MG63 (cell line): ENCODE measurements at places on chromosomes 6 and 20.

- DNase-seq = no peak
Measured at GRCh38 chr6:2875359-2876191, 27.5 kb downstream of the SERPINB9 start.

- DNase-seq = peak; percentile 41
Measured at GRCh38 chr6:32415521-32416019, 8.6 kb upstream of the BTNL2 start.

GRCh38 chr20:57539889-57540288 is 14.9 kb upstream of the CTCFL start:
- no peak for DNase-seq

DNA sequence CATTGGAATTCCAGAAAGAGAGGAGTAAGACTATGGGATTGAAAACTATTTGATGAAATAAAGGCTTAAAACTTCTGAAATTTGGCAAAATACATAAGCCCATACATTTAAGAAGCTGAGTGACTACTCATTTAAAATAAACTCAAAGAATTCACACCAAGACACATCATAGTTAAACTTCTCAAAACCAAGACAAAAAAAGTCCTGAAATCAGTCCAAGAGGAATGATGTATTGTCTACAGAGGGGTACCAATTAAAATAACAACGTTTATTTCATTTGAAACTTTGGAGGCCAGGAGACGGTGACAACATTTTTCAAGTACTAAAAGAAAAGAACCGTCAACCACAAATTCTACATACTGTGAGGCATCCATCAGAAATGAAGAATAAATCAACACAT is 841.4 kb upstream of the MAP3K7 start:
- no peak for DNase-seq

- no peak for DNase-seq
Measured at GRCh38 chr20:17391127-17391771, 139.9 kb downstream of the BFSP1 start.

DNA sequence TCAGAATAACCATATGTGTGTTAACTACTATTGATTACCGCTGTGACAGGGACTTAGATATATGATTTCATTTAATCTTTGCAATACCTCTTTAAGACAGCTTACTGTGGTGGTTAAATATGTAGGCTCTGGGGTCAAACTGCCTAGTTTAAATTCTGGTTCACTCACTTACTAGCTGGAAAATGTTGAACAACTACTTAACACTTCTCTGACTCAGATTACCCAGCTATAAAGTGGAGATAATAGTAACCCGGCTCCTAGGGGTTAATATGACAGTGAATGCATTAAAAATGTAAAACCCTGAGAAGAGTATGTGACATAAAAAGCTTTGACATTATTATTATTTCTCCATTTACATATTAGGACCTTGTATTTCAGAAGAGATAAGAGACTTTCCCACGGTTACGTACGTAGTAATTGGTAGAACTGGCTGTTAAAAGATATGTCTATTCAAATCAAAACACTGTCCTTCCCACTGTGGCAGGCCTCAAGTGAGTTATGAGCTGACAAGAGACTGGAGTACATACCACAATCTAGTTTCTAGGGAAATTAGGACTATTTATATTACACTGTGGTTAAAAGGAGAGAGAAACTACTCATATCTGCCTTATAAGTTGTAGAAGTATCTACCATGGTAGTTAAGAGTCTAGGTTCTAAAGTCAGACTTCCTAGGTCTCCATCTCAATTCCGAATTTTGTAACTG is 4.4 kb upstream of the PLCB1 start:
- no peak for DNase-seq

DNA sequence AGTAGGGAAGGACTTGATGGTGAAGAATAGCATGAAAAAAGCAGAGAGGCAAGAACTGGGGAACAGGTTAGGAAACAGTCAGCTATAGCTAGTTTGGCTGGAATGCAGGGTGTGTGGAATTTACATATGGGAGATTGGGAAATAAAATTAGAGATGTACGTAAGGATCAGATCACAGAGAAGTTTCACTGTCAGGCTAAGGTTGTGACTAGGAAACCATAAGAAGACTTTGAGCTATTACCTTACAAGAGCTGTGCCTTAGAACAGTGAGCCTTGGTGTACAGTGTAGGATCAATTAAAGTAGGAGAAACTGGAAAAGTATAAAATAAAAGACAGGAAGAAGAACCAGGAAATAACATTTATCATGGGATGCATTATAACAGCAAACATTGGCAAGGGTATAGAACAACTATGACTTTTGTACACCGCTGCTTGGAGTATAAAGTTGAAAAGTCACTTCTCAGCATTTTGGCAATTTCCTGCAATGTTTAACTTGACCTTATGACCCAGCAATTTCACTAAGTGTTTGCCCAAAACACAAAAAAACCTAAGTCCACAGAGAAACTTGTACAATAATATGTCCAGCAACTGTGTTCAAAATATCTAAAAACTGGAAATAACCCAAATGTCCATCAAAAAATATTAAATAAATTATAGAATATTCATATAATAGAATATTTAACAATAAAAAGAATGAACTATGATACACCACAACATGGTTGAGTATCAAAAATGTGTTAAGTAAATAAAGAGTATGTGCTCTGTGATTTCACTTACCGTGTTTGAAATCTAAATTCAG is 31.2 kb upstream of the SPTLC3 start:
- no peak for DNase-seq

DNA sequence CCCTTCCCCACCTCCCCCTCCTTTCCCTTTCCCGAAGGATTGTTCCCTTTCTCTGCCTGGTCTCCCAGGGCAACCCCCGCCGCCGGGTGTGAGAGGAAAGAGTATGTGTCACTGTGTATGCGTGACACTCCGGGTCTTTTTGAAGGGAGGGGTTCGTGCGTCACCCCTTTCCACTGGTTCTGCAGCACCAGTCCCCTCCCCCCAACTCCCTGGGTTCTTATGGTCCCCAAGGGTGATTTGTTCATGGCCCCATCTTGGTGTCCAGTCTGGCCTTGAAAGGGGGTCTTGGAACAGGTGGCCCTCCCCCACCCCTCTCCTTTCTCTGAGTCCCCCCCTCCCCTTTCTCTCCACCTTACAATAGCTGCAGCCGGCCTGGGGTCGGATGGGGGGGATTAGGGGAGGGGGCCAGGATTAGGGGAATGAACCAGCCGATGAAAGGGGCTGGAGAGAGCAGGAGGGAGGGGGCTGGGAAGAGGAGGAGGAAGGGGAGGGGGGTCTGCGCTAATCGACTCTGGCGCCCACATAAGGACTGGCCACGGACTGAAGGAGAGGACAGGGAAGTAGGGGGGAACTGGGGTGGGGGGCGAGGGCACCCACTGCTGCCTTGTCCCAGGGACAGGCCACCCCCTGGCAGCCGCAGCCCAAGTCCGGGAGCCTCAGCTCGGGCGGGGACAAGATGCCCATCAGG is 1.3 kb upstream of the RING1 start:
- DNase-seq = peak; percentile 78

- DNase-seq = no peak
Measured at GRCh38 chr6:38341496-38341895, 298.2 kb downstream of the BTBD9 start.

DNA sequence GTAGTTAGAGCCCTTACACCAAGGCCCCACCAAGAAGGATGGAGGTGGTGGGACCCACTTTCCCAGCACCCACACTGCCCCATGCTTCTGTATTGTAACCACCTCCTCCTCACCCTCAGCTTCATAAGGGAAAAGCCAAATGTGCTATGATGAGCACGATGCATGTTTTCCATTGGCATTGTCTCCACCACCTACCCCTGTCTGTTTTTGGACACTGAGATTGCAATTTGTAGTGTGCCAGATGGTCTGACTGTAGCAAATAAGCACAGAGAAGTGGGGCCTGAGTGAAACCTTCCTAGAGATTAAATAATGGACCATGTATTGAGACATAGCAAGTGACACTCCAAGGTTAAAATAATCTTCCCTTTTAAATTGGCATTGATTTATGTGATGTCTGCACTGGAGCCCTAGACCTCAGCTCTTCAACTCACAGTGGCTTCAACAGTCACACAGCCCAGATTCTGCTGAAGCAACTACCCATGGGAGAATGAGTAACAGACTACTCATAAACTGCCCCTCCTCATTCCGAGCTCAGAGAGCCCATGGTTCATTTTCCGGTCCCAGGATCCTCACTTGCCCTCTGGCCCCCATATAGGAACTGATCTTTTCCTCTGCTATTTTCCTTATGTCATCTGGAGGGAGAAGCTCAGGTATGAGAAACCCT is 177.9 kb downstream of the COL9A1 start:
- DNase-seq = peak; percentile 46

DNA sequence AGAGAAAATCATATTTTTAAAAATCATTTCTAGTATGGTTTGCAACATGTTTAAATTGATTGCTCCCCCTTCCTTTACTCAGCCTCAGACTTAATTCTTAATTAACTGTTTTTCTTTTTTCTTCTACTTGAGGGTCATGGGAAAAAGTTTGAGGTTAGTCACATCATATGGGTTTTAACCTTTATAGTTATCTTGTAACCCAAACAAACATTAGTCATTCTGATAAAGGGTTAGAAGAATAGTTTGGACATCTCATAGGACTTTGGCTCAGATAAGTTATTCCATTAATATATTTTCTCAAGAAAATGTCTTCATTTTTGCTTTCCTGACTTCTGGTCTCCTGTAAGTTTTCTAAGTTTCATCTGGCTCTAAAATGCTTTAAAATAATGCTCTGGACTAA is 34.5 kb upstream of the TSPYL1 start:
- no peak for DNase-seq

DNA sequence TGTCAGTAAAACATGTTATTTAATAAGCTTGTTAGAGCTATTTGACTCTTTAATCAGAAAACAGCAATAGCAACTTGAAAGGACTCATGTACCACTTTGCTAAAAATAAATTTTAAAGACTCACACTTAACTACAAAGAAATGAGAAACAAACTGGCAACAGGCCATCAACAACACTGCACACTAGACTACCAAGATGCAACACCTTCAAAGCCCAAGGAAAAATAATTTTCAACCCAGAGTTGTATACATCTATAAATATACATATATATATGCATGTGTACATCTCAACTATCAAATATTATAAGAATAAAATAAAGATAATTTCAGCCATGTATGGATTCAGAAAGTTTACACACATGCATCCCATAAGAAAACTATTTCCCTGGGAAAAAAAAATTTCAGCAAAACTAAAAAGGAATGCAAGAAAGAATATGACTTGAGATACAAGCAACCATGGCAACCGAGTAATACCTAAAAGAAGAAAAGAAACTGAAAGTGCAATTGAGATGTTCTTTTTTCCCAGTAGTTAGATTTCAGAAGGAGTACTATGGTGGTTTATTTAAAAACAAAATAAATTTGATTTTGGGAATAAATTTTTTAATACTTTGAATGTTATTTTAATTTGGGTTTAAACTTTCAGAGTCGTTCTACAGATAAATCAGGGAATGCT is 303.8 kb downstream of the UBE3D start:
- DNase-seq = no peak

DNA sequence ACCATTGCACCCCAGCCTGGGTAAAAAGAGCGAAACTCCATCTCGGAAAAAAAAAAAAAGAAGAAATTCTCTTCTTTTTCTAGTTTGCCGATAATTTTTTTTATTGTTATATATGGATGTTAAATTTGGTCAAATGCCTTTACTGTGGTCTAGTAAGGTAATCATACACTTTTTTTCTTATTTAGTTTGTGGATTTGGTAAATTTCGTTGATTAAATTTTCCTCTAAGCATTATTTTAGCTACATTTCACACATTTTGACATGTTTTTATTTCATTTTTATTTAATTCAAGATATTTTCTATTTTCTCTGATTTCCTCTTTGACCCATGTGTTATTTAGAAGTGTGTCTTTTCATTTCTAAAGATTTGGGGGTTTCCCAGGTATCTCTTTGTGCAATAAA is 18.0 kb upstream of the ELOVL2 start:
- no peak for DNase-seq

GRCh38 chr20:59604741-59605600 is 631 bp downstream of the PHACTR3 start:
- DNase-seq = no peak

DNA sequence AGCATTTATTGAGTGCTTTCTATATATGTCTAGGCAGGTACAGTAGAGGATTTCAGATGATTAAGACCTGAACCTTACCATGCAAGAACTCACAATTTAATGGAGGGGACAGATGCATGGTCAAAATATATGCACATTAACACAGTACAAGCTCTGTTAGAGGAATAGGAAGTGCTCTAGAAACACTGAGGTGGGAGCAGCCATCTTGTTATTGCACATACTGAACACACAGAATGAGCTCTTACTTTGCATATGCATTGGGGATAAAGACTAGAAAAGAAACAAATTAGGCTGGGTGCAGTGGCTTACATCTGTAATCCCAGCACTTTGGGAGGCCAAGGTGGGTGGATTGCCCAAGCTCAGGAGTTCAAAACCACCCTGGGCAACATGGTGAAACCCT is 438.3 kb downstream of the UTRN start:
- DNase-seq = no peak

DNA sequence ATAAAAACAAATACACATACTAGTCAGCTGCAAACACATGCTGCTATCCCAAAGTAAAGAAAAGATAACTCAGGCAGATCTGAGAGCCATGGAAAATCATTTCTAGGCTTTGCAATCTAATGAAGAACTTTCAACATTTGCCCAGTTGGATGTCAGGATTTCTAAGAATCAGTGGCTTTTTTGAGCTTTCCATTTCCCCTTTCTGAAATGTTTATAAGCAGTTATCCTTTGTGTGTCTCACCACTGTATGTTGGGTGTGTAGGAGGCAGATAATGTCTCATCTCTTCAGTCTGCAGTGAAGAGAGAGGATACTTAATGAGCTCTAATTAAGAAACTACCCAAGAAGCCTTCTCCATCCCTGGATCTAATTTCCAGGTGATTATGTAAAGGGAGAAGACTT is 43.6 kb downstream of the RGS17 start:
- no peak for DNase-seq
